ENCODE measurements at places on chromosomes 2 and 18.
A peak's percentile ranks its signal among the peaks of the same experiment; 100 is the strongest.

DNA sequence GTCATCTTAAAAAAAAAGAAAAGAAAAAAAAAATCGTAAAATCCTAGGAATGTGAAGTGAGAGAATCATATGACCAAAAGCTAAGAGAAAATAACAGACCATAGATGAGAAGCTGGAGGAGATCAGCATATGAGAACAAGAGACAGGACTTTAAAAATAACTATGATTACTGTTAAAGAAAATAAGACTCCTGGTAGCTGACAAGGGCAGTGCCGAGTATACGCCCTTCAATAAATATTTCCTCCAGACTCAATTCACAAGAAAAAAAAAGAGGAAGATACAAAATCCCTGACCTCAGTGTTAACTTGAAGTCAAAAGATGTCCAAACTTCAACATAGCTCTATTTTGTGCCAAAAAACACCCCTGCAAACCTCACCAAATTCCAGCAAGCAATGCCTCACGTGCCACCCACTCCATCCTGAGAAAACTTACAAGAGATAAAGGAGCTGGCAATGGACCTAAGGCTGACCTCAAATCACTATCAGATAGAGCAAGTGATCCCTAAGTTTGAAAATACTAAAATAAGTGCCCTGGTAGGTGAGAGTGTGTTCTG lies 817.2 kb downstream of the SOCS6 start:
- no peak for DNase-seq

- DNase-seq: peak; percentile 65
These were observed 419 bp upstream of the GPR55 start for GRCh38 chr2:230925443-230925878.

DNA sequence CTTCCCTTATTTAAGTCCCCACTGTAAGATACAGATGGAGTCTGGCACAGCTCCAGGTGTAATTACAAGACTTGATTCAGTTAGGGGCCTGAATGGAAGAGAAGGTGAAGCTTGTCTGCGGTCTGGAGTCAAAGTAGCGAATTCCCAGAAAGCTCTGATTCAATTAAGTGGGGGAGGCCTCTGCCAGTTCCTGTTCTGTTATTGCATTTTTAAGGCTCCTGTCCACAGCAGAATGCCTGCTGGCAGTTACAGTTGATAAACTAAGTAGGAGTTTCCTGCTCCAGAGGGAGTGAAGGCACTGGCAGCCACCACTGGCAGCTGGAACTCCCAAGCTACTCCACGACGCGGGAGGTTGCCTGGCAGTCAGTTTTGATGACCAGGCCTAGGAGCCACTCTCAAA lies 181.1 kb downstream of the SOCS6 start:
- no peak for DNase-seq

DNA sequence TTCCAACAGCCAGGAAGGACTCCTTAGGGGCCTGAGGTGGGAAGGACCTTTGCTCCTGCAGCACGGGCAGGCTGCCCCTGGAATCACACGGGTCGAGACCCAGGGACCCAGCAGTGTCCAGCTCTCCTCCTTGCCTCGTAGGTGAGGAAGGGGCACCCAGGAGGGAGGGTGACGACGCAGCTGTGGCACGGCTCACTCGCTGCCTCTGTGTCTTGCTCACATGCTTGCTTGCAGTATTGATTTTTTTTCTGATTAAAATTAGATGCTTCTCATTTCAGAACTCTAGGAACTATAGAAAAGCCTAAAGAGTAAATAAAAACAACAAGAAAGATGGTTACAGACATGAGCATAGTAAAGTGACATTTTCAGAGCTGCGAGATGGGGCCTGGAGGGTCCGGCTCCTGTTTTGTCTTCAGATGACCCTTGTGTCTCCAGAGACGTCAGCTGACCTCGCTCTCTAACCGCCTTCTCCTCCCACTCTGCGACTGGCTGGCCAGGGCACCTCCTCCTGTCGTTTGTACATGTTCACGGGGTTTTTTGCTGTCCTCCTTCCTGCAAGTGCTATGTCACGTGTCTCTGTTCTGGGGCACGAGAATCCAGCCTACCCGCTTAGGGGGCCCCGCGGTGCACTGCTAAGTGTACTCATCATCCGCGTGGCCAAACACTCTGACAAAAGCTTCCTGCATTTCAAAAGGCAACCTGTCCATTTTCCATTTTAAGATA lies 65.7 kb upstream of the ZNF236 start:
- DNase-seq: no peak

- no peak for DNase-seq
These were observed 10.4 kb upstream of the CASP8 start for GRCh38 chr2:201249889-201250288.

DNA sequence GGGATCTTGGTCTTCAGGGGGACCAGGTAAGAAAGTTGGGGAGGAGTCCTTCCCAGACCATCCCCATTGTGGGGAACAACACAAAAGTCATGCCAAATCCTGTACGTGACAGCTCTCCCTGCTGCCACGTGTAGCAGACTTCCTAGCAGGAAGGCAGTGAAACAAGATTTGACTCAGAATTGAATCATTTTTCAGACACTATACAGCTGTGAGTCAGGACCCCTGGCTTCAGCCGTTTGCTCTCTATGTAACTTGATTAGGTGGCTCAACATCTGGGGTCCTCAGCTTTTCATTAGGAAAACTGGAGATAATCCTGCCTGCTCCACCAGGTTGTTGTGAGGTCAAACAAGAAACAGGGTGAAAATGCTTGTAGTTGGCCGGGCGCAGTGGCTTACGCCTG lies 32.9 kb upstream of the PDCL3 start:
- no peak for DNase-seq

DNA sequence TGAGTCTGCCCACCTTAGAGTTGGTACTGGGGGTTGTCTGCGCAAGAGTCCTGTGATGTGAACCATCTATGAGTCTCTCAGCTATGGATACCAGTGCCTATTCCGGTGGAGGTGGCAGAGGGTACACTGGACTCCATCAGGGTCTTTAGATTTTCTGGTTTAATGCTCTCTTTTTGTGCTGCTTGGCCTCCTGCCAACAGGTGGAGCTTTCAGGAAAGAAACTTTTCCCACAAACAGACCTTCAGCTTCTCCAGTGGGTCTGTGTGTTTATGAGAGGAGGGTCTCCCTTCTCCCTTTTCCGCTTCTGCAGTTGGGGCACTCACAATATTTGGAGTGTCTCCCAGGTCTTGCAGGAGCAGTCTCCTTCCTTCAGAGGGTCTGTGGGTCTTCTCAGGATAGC lies 1721.9 kb upstream of the SLC39A10 start:
- DNase-seq: no peak

- DNase-seq: no peak
These were observed 296.0 kb downstream of the PLCL1 start for GRCh38 chr2:198100346-198100745.

Measured in activated CD4-positive, alpha-beta T cell treated with anti-CD3 and anti-CD28 coated beads, Interleukin-10, Interleukin-2, amounts not matched to agents 100 ng/mL and 50 ng/mL, durations not matched to agents 16 hours and 8 hours (primary cell).